COR-L47 (cell line): ENCODE measurements at places on chromosomes 6 and 20.

GRCh38 chr6:27205375-27206278, 41.9 kb upstream of the PRSS16 start:
- DNase-seq, result no peak

DNA sequence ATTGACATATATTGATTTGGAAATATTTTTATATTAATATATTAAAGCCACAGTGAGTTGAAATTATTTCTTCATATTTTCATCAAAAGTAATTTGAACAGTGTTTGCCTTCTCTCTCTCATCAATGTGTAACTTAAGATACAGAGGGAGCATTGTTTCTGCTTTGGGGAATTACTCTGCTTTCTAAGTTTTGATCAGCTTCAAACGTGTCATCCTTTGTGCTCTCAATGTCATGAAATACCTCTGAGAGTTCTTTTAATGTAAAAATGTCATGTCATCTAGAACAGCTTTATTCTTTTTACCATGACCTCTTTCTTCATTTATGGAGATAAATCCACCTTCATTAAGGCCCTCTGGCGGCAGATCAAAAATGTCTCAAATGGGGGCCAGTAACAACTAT, 259.4 kb upstream of the STXBP5 start:
- DNase-seq, result no peak

DNA sequence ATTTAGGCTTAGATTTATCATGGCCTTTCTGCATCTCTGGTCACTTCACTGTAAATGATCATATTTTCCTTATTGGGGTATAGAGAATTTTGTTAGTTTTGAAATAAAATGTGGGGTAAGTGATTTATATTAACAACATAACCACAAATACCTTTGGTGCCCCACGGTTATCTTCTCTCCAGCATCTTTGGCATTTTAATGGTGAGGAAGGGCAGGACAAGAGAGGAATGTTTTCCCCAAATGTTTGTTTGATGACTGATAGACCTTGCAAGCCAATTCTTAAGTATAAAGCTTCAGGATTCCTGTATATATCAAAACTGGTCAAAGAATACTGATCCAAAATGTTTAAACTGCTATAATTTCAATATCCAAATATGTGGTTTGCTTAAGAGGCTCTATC, 171.6 kb upstream of the SMLR1 start:
- DNase-seq, result no peak

DNA sequence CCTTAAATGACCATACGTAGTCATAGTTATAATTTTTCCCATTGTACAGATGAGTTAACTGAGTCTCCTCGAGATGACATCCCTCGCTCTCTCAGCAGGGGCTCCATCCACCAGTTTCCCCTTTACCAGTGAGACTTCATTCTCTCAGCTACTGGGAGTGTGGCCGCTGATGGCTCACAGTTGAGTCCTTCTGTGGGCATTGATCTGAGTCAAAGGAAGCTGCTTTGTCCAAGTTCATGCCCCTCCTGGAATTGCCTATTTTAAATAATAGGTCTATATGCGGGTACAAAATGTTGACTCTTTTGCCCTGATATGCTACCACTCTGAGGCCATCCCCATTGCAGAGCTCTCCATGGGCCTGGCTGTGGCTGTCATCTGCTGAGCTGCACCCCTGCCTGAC, 14.8 kb upstream of the CST1 start:
- no peak for DNase-seq

- DNase-seq, result no peak
Measured at GRCh38 chr6:66489269-66489987, 782.4 kb upstream of the EYS start.

GRCh38 chr6:145548933-145549648, 186.2 kb downstream of the EPM2A start:
- DNase-seq, result no peak

DNA sequence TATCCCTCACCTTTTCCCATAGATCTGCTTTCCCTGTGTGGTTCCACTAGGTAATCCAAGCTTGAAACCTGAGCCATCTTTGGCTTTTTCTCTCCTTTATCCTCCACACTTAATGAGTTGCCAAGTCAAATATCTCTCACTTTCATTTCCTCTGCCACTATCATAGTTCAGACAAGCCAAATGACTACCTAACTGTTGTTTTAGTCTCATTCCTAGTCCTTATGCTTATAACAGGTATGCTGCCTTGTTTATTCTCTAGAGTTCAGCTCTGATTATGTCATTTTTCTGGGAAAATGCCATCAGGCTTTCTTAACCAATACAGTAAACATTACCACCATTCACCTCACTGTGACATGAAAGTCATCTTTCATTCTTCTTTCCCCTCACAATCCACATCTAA, 6.5 kb downstream of the EFHC1 start:
- DNase-seq, result no peak

GRCh38 chr20:36115925-36116324, 38.6 kb upstream of the EPB41L1 start:
- no peak for DNase-seq

DNA sequence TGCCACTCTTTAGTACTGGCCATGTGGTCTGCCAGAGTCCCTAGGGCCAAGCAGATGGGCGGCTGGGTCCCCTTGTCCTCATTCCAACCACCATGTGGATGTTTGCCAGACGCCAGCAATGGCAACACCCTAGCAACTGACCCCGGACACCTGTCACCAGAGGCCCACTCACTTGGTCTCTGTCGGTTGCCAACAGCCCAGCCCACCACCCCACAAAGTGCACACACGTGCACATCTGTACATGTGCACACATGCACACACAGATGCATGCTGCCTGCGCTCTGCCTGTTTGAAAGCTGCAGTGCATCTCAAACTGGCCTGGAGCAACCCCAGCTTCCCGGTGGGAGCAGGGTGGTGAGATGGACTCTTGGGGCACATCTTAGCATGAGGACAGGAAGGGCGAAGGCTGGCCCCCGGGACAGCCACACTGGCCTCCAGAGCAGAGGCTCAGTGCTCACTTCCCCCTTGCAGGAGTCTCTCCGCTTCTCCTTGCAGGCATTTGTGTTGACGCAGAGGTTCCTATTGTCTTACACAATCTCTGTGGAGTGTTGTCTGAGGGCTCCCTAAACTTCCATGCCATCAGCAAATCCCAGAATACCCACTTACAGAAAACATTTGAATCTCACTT, 54.0 kb downstream of the PSMG4 start:
- DNase-seq, result no peak
